ENCODE measurements at places on chromosomes 6 and 20. TPM values are rescaled to one million over a fixed set of nuclear protein-coding genes. Genes with fewer than 3 reads are reported as not detected.

Gene PRL
- 0.50 TPM for total RNA-seq

Gene PBOV1
- total RNA-seq, result not detected

Gene PTPRA
- total RNA-seq, result 68.2 TPM

Gene PLA2G7
- total RNA-seq, result not detected

Data from CD8-positive, alpha-beta T cell (primary cell).